Activated naive CD4-positive, alpha-beta T cell treated with anti-CD3 and anti-CD28 coated beads, Interleukin-2, amount 50 U/mL, for 72 hours (primary cell): ENCODE measurements at places on chromosomes 11 and 22. TPM values are rescaled to one million over a fixed set of nuclear protein-coding genes. Genes with fewer than 3 reads are reported as not detected.

Gene OOSP1
- total RNA-seq = not detected

Gene GP1BB
- not detected for total RNA-seq

Gene SPI1
- not detected for total RNA-seq

Gene OAF
- total RNA-seq = 0.57 TPM

Gene DRAP1
- total RNA-seq = 110 TPM

Gene KCNJ1
- total RNA-seq = not detected

Gene AGBL2
- 6.0 TPM for total RNA-seq

Gene MPST
- total RNA-seq = 23.2 TPM

Gene EHF
- total RNA-seq = not detected

Gene GSTT2
- total RNA-seq = not detected

Gene PARVG
- total RNA-seq = 85.1 TPM

Gene MYEOV
- not detected for total RNA-seq
